ENCODE measurements at places on chromosomes 12 and 14.
A peak's percentile ranks its signal among the peaks of the same experiment; 100 is the strongest.

DNA sequence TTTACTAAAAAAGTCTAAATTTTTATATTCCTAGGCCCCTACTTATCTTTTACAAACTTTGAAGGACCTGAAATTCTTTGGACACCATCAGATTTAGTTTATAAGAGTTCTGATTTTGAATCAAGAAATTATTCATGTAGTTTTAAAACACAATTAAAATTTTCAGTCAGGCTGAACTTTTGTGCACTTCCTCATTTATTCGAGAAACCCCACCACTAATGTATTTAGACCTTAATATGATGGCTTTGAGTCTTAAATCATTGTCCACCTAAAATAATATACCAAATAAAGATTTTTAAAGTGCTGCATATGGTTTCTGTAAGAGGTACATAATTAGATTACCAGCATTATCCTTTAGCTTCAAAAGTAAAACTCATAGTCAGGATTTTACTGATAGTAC, 103.4 kb downstream of the PAWR start:
- DNase-seq = no peak

DNA sequence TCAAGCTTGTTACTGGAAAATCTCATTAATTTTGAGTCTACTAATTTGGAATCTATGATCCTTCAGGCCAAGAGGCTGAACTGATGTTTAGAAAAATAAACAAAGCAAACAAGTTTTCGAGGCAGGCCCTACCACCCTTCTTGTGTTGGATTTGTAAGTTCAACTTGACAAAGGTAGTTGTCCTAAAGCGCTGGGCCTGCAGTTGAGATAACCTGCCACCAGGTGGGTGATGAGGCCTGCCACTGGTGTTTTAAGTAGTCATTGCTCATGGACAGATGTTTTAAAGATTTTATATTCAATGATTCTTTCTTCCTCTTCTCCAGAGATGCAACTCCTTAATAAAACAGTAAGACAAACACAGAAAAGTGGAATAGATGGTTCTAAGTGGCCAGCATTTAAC, 19.4 kb downstream of the ACVRL1 start:
- DNase-seq = peak; percentile 42

GRCh38 chr14:34247605-34248004, 214.4 kb downstream of the SPTSSA start:
- no peak for DNase-seq

DNA sequence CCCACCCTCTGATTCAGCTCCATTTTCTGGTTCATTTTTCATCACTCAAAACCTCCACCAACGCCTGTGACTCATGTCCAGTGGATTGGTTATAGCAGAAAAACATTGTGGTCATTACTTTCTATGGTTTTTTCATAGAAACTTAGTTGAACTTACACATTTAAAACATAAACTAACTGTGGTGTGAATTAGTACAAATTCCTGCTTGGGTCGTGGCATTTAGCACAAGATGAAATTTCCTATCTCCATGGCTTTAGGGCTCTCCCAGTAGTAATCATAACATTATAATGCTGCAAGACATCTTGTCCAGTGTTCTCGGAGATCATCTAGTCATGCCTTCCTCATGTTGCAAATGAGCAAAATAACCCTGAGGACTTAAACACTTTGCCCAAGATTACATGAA, 7.1 kb downstream of the RNASE7 start:
- DNase-seq = no peak

DNA sequence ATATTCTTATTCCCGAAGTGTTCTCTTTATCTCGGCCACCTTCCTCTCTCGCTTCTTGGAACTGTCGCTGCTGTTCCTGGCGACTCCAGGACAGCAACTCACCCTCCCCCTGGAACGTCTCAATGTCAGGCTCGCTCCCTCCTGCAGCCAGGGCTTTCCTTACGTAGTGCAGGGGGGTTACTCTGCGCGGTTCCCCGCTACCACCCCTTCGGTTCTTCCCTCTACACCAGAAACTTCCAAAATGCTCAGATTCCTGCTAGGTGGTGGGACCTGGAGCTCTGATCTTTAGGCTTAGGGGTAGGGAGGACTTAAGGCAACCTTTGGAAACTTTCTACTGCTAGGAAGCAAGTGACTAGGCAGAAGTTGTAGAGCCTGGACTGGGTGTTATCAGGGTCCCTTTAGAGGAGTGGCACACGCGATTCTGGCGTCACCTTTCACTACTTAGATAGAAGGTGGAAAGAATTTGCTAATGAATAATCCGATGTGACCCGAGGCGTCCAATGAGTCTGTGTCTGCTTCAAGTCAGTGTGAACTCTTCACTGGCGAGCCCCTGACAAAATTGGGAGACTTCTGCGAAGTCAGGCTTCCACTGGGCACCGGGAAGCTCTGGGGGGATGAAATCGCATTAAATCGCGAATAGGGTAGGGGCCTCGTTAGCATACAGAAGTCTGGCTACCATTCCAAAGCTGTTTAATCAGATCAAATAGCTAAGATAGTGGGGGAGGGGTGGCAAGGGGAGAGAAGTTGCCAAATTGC, 900 bp upstream of the DPF3 start:
- DNase-seq = no peak

DNA sequence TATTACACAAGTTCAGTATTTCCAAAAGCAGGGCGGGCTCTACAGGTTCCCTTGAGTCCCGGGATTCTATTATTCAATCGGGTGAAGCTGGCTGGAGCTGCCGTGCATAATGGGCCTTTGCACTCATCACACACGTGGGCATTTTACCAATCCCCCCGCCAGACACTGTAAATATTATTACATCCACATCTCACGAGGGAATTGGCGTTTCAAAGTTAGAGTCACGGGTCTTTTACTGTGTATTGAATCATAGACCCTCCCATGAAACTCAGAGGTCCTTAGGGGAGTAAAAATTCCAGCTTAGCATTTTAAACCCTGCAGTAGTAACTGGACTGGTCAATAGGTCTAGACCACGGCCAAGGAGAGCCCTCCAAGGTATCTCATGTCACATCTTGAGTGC, 70.3 kb downstream of the MAP1LC3B2 start:
- DNase-seq = no peak

Measured in stimulated activated CD4-positive, alpha-beta T cell treated with anti-CD3 and anti-CD28 coated beads, Interleukin-12 subunit alpha, Interleukin-12 subunit beta, amount 100 ng/mL, for 4 hours (primary cell).